Lung microvascular endothelial cell (primary cell): ENCODE measurements at places on chromosomes 1 and 21. TPM values are rescaled to one million over a fixed set of nuclear protein-coding genes. Genes with fewer than 3 reads are reported as not detected.

DNA sequence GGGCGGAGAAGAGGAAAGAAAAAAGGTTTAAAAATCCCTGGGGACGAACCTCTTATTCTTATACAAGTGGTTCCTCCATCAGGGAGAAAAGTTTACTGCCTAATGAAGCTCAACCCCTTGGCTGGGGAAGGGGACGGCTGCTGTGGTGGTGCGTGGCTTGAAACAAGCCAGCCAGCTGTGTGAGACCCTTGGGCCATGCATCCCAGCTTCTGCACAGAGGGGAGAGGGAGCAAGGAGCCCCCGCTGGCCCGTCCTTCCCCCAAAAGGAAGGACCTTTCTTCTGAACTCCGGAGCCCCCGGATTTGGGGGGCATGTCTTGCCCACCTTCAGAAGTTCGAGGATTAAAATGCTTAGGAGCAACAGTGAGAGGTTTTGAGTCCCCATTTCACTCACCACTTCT is 67.3 kb downstream of the STUM start:
- no peak for DNase-seq

DNA sequence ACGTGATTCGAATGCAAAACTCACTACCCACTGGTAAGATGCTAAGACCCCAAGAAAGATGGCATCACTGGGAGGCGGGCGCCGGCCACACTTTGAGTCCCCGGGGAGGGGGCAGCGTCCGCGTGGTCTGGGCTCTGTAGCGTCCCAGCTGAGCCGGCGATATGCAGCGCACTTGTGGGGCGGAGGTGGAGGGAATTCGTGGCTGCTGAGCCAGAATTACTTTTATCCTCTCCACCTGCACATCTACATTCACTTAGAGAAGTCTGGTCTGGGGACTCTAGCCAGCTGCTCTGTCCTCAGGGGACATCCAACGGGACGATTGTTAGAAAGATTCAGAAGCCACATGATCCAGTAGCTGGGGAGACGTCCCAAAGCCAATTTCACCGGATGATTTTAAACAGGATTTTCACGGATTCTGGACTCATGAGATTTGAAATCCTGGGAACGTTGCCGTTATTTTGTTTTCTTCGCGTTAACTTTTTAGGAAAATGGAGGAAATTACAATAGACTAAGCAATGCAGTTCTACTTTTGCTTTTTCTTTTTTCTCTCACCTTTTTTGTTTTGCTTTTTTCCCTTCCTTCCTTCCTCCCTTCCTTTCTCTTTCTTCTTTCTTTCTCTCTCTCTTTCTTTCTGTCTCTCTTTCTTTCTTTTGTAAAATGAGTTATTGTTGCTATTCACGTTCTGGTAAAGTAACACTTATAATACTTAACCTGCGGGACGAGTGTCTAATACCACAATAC is 1.3 kb downstream of the JAM2 start:
- DNase-seq, result no peak

DNA sequence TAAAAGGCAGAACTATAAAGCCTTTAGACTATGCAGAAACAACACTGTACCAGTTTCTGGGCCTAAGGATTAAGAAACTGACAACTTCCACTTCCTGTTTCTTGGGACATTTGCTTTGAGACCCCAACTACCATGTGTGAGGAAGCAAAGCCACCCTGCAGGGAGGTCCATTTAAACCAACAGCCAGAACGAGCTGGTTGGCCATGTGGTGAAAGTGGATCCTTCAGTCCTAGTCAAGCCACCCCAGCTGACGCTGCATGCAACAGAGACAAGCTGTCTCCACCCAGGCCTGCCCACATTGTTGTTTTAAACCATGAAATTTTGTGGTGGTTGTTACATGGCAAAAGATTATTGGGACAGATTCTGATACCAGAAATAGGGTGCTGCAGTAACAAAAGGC is 31.8 kb upstream of the SLFNL1 start:
- DNase-seq, result no peak

DNA sequence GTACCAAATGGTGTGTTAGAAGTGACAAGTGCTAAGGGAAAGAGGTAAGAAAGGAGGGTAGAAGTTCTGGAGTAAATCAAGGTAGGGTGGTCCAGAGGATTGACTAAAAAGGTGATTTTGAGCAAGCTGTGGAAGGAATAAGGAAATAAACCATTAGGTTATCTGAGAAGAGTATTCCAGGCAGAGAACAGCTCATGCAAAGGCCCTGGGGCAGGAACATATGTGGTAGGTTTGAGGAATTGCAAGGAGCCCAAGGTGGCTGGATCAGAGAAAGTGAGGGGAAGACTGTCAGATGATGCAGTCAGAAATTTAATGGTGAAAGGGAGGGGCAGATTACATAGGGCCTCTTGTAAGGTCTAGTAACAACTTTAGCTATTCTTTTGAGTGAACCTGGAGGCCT is 302.6 kb downstream of the PBX1 start:
- no peak for DNase-seq

Gene OR10J1
- total RNA-seq, result not detected in 2 replicates

Gene TSPAN2
- 0.79 and 0.87 TPM in 2 replicates for total RNA-seq
